IPS DF 6.9 (cell line): ENCODE measurements at places on chromosomes 3 and 15.

DNA sequence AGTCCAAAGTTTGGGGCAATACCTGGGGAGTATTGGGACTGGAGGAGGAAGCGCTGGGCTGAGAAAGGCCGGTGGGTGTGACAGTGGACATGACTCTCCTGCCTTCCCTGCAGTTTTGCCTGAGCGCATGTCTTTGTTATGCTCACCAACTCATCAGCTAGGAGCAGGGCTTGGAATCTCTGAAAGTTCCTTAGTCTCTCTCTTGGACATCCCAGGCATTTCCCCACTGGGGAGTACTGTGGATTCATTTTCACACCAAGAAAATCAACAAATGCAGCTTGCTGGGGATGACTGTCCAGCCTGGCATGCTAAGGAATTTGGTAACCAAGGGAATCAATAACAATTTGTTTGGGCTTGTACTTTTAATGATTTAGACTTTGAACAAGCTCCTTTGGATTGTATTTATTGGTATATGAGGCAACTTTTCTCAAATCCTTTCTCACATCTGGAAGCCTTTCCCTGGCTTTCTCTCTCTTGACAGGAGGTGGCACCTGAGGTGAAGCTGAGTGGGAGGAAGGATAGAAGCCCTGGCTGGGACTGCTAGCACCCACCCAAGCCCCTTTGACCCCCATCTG, 48.5 kb upstream of the CHST2 start:
- H3K36me3 ChIP-seq: no peaks in the 10 kb centered on the region
- no peak overlapping the region for H3K27ac ChIP-seq
- H3K4me1 ChIP-seq: peaks cover 10% of the 10 kb centered on the region
- peak; percentile 27 for DNase-seq
- H3K27me3 ChIP-seq: no peaks in the 10 kb centered on the region

- no peak for DNase-seq
- peaks cover 1% of the 10 kb centered on the region; the same call in 1 of the 2 replicates for H3K4me1 ChIP-seq
- H3K27me3 ChIP-seq: no peaks in the 10 kb centered on the region
- H3K4me3 ChIP-seq: no peak overlapping the region
Measured at GRCh38 chr15:53658827-53659555, 100.5 kb downstream of the WDR72 start.

DNA sequence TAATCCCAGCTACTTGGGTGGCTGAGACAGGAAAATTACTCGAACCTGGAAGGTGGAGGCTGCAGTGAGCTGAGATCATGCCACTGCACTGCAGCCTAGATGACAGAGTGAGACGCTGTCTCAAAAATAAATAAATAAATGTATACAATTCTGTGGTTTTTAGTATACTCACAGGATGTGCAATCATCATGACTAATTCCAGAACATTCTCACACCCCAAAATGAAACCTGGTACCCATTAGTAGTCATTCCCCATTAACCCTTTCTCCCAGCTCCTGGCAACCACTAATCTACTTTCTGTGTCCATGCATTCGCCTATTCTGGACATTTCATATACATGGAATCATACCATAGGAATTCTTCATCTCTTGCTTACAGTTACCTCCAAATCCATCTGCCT, 44.5 kb downstream of the LRRFIP2 start:
- no peaks in the 10 kb centered on the region for H3K27me3 ChIP-seq
- no peak overlapping the region for H3K4me3 ChIP-seq
- no peaks in the 10 kb centered on the region; the same call in 1 of the 2 replicates for H3K36me3 ChIP-seq
- DNase-seq: no peak
- no peaks in the 10 kb centered on the region for H3K4me1 ChIP-seq
- no peak overlapping the region for H3K27ac ChIP-seq

GRCh38 chr3:23055733-23056376, 147.3 kb upstream of the UBE2E2 start:
- no peaks in the 10 kb centered on the region for H3K36me3 ChIP-seq
- H3K4me3 ChIP-seq: no peak overlapping the region
- no peak for DNase-seq
- no peaks in the 10 kb centered on the region for H3K4me1 ChIP-seq
- no peaks in the 10 kb centered on the region for H3K27me3 ChIP-seq

DNA sequence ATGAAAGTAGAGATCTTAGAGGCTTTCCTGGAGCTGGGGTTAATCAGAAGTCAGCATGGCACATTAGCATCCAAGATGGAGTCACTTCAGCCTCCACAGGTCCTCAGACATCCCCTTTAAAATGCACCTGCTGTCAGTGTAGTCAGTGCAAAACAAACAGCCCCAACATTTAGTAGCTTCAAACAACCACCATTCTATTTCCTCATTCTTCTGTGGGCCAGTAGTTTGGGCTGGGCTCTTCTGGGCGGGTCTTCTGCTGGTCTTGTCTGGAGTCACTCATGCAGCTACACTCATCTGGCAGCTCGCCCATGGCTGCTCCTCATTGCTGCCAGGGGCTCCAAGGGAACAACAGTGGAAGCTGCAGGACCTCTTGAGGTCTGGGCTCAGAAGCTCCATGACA, 99.9 kb downstream of the TLE3 start:
- H3K27ac ChIP-seq: no peak overlapping the region
- no peaks in the 10 kb centered on the region for H3K36me3 ChIP-seq
- H3K27me3 ChIP-seq: no peaks in the 10 kb centered on the region
- no peak for DNase-seq
- no peaks in the 10 kb centered on the region for H3K4me1 ChIP-seq

DNA sequence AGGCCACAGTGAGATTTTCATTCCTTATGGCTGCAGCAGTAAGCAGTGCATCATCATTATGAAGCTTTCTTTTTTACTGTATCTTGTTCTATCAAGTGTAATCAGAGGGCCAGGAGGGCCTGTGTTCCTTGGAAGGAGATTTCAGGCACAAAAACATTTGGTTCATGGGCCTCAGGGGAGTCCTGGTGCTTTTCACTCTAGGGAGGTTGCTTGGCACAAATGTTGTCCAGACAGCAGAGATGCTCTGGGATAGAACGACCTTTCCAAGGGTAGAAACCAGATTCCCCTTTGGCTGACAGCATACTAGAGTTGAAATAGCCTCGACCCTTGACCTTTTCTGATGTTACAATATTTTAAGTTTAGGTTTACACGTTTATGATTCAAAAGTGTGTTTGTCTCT, 95.3 kb upstream of the CLSTN2 start:
- peaks cover 2% of the 10 kb centered on the region; the same call in 1 of the 2 replicates for H3K4me1 ChIP-seq
- no peak overlapping the region for H3K27ac ChIP-seq
- H3K36me3 ChIP-seq: no peaks in the 10 kb centered on the region
- no peaks in the 10 kb centered on the region for H3K27me3 ChIP-seq
- DNase-seq: no peak
- no peak overlapping the region for H3K4me3 ChIP-seq

DNA sequence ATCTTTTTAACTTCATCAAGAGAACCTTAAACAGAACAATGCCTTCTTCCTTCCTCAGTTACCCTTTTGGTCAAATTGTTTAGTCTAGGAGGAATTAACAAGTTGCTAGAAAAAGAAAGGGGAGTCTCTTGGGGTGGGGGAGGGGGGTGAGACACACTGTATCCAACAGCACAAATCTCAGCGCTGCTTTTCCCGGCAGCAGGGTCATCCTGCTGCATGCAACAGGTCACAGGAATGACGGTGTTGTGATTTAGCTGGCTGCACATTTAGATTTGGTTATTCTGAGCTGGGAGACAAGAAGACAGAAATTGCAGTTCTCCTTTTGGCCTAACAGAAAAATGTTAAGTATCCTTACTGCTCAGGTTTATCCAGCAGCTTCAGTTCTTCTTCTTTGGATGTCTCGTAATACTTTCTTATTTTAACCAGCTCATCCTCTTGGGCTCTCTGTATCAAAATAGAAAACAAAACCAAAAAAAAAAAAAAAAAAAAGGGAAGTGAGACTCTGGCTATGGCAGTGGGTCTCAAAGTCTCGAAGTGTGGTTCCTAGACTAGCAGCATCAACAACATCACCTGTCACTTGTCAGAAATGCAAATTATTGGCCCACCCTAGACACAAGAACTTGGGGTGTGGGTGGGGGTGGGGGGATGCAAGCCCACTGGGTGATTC, 190.5 kb downstream of the GREM1 start:
- H3K4me1 ChIP-seq: no peaks in the 10 kb centered on the region
- H3K36me3 ChIP-seq: no peaks in the 10 kb centered on the region
- no peak overlapping the region for H3K4me3 ChIP-seq
- no peak for DNase-seq

DNA sequence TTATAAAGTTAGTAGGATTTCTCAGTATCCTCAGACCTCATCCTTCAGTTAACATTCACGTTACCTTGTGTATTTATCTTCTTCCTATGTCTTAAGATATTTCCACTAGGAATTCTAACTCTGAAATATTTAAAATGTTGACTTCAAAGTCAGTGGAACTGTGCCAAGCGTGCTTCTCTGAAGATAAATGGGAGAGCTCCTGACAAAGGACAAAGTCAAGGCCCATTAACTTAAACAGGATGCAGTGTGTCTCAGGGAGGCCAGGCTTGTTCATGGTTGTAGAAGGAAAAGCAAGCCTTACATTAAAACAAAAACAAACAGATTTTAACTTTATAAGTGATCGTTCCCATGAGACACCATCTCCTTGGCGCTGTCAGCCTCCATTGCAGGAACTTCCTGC, 41.5 kb downstream of the ABHD17C start:
- H3K36me3 ChIP-seq: no peaks in the 10 kb centered on the region
- H3K27me3 ChIP-seq: no peaks in the 10 kb centered on the region
- H3K27ac ChIP-seq: no peak overlapping the region
- DNase-seq: no peak

DNA sequence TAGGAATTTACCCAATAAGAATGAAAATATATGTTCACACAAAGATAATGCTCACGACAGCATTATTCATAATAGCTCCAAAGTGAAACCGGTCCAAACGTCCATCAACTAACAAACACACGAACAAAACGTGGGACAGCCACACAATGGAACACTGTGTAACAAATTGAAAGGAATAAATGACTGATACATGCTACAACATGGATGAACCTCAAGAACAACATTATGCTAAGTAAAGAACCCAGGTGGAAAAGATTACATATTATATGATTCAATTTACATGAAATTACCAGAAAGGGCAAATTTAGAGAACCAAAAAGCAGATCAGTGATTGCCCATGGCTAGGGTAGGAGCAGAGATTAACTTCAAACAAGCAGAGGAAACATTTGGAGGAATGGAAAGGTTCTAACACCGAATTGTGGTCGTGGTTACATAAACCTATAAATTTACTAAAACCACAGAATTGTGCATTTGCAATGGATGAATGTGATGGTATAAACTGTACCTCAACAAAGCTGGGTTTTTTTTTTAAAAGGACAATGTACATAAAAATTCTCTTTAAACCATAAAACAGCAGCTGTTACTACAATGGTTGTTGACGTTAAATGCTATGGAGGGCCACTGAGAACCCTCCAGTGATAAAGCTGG, 76.3 kb downstream of the XXYLT1 start:
- H3K27me3 ChIP-seq: no peaks in the 10 kb centered on the region
- H3K27ac ChIP-seq: no peak overlapping the region
- H3K36me3 ChIP-seq: 0 out of 2 replicates have a peak, but pooled peaks cover 2% of the 10 kb centered on the region
- DNase-seq: no peak

DNA sequence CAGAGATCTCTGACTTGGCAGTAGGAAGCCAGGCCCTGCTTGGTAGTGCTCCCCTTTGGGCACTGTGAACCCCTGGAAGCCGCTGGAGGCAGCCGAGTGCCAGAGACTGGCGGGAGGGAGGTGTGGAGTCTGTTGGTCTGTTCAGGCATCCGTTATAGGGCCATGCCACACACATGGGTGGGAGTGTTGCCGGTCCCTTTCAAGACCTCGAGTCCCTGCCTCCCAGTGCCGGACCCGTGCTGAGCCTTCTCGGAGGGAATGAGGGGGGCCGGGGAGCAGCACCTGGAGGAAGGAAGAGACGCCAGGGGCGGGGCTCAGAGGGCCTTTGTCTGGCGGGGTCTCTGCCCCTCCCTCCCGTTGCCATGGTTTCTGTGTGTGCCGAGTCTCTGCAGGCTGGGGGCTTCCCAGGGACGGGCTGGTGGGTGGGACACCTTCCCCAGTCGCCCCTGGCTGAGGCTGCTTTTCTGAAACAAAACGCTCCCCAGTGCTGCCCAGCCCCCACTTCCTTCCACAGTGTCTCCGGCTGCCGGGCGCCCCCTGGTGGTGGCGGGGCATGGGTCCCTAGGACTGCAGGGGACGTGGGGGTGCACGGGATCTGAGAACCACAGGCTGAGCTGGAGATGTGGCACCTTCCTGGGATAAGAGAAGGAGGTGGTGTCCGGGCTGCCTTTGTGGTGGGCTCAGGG, 10.0 kb downstream of the GNAI2 start:
- H3K27ac ChIP-seq: no peak overlapping the region
- H3K4me3 ChIP-seq: no peak overlapping the region
- no peak for DNase-seq

DNA sequence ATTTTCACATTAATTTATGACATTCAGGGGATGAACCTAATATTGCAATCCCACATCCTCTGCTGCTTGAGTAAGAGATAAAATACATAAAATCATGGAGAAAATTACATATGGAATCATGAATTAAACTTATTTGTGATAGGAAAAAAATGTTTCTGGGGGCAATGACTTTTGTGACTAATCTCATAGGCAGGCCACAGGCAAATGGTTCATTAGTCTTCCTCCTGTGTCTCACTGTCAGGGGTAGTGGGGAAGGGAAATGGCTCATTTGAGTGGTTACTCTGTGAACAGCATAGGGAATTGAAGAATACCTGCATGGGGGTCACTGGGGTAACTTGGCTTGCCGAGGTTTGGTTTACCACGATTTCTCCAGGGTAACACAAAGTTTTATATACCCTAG, 72.0 kb downstream of the TFG start:
- no peaks in the 10 kb centered on the region for H3K36me3 ChIP-seq
- no peak for DNase-seq
- no peaks in the 10 kb centered on the region for H3K27me3 ChIP-seq
- H3K4me1 ChIP-seq: no peaks in the 10 kb centered on the region

DNA sequence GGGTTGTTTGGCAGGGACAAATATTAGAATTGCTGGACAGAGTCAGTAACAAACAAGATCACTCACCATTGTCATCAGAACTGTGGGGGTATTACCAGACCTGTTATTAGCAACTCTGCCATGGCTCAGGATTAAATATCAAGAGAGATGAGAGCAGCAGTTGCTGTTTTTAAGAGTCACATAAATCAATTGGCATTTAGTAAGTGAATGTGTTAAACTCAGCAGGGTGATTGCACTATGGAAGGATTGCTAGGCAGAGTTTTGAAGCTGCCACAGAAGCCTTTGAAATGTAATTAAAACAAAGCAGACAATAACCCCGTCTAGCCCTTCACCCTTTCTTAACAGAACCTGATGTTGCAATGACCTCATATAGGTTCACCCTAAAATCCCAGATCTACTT, 238.8 kb downstream of the GAP43 start:
- no peak for DNase-seq
- peaks cover 7% of the 10 kb centered on the region; the same call in 1 of the 2 replicates for H3K4me1 ChIP-seq
- H3K27me3 ChIP-seq: no peaks in the 10 kb centered on the region; the same call in 1 of the 2 replicates
- H3K36me3 ChIP-seq: no peaks in the 10 kb centered on the region
- H3K4me3 ChIP-seq: no peak overlapping the region
- H3K27ac ChIP-seq: no peak overlapping the region

- no peaks in the 10 kb centered on the region for H3K27me3 ChIP-seq
- H3K27ac ChIP-seq: no peak overlapping the region
- no peaks in the 10 kb centered on the region for H3K36me3 ChIP-seq
- no peaks in the 10 kb centered on the region for H3K4me1 ChIP-seq
- H3K4me3 ChIP-seq: no peak overlapping the region
- DNase-seq: no peak
Measured at GRCh38 chr3:62571916-62572315, 198.6 kb upstream of the FEZF2 start.
